ENCODE measurements at places on chromosomes 1 and 21.

GRCh38 chr1:46333300-46334029 is 7.1 kb upstream of the NSUN4 start:
- DNase-seq, result peak; percentile 62

- DNase-seq, result no peak
These were observed 709 bp upstream of the SLC41A1 start for GRCh38 chr1:205813755-205814058.

DNA sequence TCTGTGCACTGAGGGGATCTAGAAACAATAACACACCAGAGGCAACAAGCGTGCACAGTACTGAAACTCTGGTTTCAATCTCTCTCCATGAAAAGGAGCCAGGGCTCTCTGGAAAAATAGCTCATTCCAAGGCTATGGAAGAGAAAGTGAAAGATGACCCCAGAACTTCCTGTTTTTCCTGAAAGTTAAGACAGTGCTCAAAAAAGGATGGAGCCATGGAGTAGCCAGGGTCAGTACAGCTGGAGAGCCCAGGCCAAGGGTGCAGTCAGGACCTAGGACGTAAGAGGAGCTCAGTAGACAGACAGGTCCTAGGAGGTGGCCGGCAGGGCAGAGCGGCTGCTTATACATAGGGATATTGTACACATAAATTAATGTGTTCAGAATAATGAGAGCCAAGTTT is 19.1 kb downstream of the NOL9 start:
- DNase-seq, result peak; percentile 24

- DNase-seq, result no peak
These were observed 59.2 kb upstream of the HTR1D start for GRCh38 chr1:23276531-23276930.

GRCh38 chr1:231465051-231465450 is 43.0 kb upstream of the EGLN1 start:
- no peak for DNase-seq

- peak; percentile 13 for DNase-seq
These were observed 36.2 kb downstream of the CAMK2N1 start for GRCh38 chr1:20449735-20450311.

DNA sequence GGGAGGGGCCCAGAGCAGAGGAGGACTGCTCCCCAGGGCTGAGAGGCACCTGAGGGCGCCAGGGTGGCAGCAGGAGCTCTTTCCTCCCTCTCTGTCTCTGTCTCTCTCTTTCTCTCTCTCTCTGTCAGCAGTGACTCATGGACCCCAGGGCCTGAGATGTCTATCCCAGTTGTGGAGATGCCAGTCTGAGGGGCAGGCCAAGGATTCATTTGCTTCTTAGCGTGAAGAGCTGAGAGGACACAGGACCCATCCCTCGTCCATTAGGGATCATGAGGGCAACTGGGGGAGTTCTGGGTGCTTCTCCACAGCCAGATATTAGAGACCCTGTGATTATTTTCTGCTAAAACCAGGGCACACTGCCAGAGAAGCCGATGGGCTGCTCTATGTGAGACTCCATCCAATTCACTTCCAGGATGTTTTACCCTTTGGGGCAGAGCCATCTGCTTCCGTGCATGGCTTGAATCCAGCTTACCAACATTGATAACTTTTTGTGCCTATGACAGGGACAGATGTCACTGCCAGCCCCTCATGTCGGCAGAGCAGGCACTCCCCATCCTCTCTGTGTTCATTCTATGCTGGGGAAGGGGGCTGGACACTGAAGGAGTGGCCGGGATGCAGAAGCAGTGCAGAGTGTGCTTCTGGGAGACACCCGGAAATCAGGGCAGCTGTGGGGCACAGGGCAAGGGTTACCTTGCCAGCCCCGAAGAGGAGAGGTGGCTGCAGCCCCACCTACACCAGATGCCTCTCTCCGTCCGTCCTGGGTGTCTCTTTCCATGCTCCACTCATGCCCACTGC is 4.1 kb upstream of the PCBP3 start:
- no peak for DNase-seq

- DNase-seq, result no peak
These were observed 1051.6 kb downstream of the AMY1C start for GRCh38 chr1:104801344-104801743.

DNA sequence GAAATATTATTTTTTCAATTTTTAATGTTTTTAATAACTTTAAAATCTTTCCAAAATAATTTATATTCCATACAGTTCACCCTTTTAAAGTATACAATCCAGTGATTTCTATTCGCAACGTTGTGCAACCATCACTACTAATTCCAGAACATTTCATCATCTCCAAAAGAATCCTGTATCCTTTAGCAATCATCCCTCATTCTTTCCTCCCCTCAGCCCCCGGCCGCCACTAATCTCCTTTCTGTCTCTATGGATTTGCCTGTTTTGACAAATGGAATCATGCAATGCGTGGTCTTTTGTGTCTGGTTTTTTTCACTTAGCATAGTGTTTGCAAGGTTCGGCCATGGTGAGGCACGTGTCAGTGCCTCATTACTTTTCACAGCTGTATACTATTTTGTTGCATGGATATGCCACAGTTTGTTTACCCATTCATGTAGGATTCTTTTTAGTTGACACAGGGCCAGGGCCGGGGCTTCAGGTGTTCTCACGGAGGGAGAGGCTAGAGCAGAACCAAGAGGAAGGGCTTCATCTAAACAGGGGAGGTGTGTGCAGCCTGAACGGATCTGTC is 40.6 kb upstream of the ZBTB40 start:
- DNase-seq, result peak; percentile 66

DNA sequence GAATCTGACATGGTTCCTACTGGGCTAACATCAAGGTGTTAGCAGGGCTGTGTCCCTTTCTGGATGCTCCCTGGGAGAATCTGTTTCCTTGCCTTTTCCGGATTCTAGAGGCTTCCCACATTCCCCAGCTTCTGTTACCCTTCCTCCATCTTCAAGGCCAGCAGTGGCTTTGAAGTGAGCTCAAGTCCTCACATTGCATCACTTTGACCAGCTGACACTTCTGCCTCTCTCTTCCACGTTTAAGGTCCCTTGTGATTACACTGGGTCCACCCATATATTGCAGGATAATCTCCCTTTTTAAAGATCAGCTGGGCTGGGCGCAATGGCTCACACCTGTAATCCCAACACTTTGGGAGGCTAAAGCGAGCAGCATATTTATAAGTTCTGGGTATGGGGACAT is 33.1 kb downstream of the CNST start:
- no peak for DNase-seq

DNA sequence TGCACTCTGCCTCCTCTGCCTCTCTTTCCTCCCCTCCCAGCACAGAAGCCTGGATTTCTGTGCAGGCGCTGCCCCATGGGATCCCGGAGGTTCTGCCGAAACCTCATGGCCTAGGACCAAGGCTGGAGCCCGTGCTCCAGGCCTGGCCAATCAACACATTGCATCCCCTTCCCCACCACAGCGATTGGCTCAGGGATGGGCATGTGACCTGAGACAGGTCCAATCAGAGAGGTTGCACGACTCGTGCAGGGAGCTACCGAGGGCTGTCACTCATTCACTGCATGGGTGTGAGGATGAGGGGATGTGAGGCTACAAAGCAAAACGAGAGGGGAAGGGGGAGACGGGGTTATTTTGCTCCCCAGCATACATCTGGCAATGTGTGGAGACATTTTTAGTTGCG is 3.3 kb upstream of the CELA2B start:
- no peak for DNase-seq

- no peak for DNase-seq
These were observed 945 bp downstream of the RNPEP start for GRCh38 chr1:201983380-201983805.

GRCh38 chr1:222455188-222455879 is 92.6 kb downstream of the HHIPL2 start:
- peak; percentile 84 for DNase-seq

GRCh38 chr1:233086961-233087881 is 136.8 kb downstream of the NTPCR start:
- DNase-seq, result no peak

GRCh38 chr1:220370041-220370700 is 97.9 kb upstream of the RAB3GAP2 start:
- DNase-seq, result peak; percentile 64

DNA sequence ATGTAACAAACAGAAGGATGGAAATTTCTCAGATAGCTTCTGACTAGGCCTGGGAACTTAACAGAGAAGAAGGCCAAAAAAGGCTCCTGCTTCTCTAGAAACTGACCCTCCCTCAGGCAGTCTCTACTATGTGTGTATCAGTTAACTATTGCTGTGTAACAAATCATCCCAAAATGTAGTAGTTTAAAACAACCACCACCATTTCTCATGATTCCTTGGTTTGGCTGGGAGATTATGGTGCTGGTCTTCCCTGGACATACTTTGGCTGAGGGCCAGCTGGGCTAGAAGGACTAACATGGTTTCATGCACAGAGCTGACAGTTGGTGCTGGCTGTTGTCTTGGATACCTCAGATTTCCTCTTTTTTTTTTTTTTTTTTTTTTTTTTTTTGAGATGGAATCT is 26.2 kb upstream of the CNN3 start:
- DNase-seq, result no peak

DNA sequence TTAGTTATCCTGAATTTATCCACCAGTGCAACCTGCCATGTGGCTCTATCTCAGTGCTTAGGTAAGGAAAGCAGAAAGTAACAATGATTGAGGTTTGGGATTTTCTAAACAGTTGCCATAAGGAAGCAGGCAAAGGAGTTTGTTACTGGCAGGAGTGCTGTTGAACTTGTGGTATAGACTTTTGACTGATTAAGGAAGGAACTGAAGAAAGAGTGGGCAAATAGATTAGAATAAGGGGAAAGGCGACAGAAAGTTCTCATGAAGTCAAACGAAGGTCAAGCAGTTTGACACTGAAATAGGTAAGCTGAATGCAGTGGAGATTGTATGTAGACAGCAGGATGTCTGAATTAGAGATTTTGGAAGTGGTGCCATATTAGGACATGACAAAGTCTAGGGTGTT is 24.2 kb upstream of the CR2 start:
- DNase-seq, result no peak

GRCh38 chr21:27515676-27516075 is 548.8 kb upstream of the ADAMTS5 start:
- no peak for DNase-seq

DNA sequence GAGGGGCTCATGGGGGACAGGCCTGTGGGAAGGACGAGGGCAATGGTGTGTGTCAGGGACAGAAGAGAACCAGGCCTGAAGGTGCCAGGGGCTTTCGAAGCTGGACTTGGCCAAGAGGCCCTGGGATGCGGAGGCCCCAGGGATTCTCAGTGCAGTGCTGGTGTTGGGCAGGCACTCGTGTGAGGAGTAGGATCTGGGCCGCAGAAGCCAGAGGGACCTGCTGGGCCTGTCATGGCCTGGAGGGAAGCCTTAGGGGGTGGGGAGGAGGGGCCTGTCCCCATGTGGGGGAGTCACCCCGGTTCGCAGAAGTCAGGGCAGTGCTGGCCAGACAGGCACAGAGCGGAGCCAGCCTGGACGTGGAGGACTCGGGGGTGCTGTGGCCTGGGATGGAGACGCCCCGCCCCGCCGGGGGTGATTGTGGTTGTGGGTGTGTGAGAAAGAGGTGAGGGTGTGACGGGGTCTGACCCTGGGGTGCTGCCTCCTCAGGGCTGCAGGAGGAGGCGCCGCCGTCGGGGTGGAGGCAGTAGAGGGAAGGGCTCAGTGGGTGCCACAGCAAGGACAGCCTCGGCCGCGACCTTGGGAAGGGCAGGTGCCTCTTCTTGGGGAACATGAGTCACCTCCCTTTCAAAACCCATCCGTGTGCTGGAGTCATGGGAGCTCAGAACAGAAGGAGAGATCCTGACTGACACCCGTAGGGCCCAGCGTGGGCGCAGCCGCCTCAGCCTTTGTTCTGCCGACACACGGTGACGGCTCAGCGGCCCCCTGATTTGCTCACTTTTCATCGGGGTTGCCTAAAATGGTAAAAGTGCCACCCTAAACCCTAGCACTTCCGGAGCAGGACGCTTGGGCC is 33.9 kb downstream of the FAAP20 start:
- DNase-seq, result no peak

DNA sequence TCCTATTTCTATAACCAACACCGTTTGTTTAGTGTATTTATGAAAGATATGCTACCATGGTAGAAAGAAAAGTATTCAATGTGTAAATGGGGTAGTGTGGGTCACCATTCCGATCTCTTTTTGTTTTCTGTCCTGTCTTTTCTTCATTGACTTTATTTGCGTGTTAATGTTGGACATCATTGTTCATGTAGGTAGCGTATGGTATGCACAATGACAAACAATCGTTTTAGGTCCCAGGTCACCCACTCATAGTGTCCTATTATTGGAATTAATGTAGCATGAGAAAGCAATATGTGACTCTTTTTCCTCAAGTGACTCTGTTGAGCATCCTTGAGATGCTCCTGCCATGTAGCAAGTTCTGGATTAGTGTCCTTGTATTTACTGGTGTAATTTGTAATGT is 25.4 kb downstream of the ATP5PO start:
- no peak for DNase-seq

- DNase-seq, result no peak
These were observed 96.8 kb upstream of the ATP1B1 start for GRCh38 chr1:169009666-169010065.

GRCh38 chr21:44865561-44866280 is 7.8 kb downstream of the PTTG1IP start:
- no peak for DNase-seq

DNA sequence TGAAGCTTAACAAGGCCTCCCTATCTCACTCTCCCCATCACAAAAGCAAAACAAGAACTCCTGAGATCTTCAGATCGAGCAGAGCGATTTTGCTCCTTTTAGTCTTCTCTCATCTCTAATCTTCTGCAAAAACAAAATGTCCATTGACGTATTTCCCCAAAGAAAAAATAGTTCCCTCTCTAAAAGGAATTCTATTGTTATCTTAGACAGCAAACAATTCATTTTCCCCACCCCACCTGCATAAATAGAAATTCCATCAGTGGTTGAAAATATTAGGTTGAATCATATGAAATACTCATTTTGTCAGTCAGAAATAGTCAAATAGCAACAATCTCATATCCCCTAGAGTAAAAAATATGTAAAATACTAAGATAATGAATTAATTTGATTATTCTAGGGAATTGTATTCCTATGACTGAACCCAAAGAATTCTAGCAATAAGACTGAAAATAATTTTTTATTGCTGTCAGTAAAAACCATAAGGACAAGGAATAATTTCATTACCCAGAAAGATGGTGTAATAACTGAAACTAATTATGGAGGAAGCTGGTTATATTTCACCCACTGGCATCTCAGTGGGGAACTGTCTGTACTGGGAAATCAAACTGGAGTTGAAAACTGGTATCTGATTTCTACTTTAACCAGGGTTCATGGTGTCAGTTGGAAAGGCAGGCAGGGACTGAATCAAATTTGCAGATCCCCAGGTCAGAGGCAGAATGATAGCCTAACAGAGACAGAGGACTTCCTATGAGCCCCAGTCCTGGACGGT is 51.3 kb downstream of the RHOU start:
- no peak for DNase-seq
